Gastrocnemius medialis (tissue), 4 donors: ENCODE measurements at places on chromosomes 3 and 15. TPM values are rescaled to one million over a fixed set of nuclear protein-coding genes. Genes with fewer than 3 reads are reported as not detected.

GOLGA8T gene
- not detected for total RNA-seq

TMC3 gene
- total RNA-seq, result not detected

GAP43 gene
- total RNA-seq, result not detected

SLC51A gene
- total RNA-seq, result 1.4 TPM

ZIC1 gene
- total RNA-seq, result 5.2 TPM

DNA sequence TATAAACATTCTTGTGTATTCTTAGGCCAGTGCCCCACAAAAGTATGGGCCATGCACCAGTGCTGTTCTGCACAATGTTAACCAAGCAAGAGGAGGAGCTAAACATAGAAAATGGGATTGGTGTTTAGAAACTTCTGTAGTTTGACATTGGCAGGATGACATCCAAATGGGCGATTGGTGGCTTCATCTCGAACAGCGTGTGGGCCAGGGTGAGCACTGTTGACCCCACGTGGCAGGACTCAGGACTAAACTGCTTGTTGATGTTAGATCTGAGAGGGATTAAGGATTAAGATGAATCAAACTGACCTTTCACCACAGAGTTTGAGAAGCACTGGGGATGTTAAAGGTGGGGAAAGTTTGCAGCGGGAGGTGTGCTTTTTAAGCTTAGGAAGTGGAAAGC, 31.9 kb downstream of the ZNF710 start:
- no peak overlapping the region for H3K4me3 ChIP-seq
- no peak for DNase-seq
- no peaks in the 10 kb centered on the region for H3K27me3 ChIP-seq
- peaks cover 59% of the 10 kb centered on the region for H3K4me1 ChIP-seq

DNA sequence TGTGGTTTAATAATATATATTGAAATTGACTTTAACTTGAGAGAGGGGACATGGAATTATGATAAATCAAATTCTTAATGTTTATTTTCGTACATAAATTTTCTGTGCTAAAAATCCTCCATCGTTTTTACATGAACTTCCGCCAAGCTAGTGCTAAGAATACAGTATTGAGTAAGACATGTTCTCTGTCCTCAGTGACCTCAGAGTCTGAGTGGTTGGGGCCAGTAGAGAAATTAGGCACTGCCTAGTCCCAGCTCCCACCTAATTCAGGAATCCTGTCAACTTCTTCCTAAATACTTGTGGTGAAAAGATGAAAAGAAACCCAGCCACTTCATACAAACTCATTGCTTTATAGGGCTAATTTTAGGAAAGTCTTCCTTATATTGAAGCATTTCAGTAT, 110.3 kb downstream of the PPP2R3A start:
- no peaks in the 10 kb centered on the region for H3K36me3 ChIP-seq
- H3K27me3 ChIP-seq, result no peaks in the 10 kb centered on the region
- H3K4me3 ChIP-seq, result peak overlapping the region; percentile 10
- H3K27ac ChIP-seq, result peak overlapping the region; percentile 79
- DNase-seq, result peak; percentile 55
- H3K4me1 ChIP-seq, result peaks cover 19% of the 10 kb centered on the region

DNA sequence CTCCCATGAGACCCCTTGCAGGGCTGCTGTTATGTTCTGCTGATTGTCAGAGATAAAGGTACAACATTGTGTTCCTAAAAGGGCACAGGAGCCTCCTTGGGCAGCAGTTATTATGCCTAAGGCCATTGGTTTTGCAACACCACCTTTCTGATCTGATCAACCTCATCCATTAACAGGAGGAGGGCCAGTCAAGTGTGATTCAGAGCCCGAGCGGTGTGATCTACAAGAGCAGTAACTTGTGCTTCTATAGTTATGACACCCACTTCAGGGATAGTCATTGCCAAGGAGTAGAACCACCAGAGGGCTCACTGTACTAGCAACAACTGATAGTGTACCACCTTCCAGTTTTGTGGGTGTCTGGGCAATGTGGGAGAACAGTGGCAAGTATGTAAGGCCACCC, 1457.9 kb upstream of the CADM2 start:
- H3K27me3 ChIP-seq, result no peaks in the 10 kb centered on the region
- no peak overlapping the region for H3K27ac ChIP-seq
- no peaks in the 10 kb centered on the region for H3K36me3 ChIP-seq
- H3K4me3 ChIP-seq, result no peak overlapping the region
- no peak for DNase-seq

DNA sequence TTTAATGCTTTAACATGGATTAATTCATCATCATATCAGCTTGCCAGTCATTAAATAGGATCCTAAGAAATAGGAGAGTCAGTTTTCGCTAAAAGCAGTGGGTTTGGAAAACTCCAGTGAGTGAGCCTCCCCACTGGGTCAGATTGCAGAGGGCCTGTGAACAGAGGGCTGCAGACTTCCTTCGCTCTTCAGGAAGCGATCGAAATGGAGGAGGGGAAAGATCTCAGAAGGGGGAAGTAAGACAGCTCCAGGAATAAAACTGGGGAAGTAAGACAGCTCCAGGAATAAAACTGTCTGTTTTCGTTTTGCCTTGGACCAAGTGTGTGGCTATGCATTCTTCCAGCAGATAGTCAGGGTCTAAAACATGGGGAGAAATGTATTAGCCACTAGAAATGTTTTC, 124.8 kb upstream of the C15orf61 start:
- H3K27ac ChIP-seq, result no peak overlapping the region
- H3K4me1 ChIP-seq, result no peaks in the 10 kb centered on the region
- no peaks in the 10 kb centered on the region for H3K36me3 ChIP-seq
- no peak for DNase-seq
- no peak overlapping the region for H3K4me3 ChIP-seq

DNA sequence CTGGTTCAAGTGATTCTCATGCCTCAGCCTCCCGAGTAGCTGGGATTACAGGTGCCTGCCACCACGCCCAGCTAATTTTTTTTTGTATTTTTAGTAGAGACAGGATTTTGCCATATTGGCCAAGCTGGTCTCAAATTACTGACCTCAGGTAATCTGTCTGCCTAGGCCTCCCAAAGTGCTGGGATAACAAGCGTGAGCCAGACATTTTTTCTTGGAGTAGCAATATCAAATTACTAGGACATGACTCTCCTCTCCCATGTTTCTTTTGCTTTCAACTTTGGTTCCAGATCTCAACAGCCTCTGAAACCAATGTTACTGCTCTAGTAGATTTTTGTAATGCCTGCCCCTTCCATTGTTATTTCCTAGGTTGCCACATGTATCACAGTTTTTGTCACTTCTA, 462.0 kb downstream of the GBE1 start:
- no peaks in the 10 kb centered on the region for H3K36me3 ChIP-seq
- H3K4me1 ChIP-seq, result no peaks in the 10 kb centered on the region
- no peak overlapping the region for H3K4me3 ChIP-seq
- no peak for DNase-seq
- H3K27ac ChIP-seq, result no peak overlapping the region
- no peaks in the 10 kb centered on the region for H3K27me3 ChIP-seq

- H3K4me3 ChIP-seq, result no peak overlapping the region
- no peak overlapping the region for H3K27ac ChIP-seq
- no peaks in the 10 kb centered on the region for H3K27me3 ChIP-seq
- DNase-seq, result no peak
These were observed 136.4 kb upstream of the IQSEC1 start for GRCh38 chr3:13209634-13209997.

DNA sequence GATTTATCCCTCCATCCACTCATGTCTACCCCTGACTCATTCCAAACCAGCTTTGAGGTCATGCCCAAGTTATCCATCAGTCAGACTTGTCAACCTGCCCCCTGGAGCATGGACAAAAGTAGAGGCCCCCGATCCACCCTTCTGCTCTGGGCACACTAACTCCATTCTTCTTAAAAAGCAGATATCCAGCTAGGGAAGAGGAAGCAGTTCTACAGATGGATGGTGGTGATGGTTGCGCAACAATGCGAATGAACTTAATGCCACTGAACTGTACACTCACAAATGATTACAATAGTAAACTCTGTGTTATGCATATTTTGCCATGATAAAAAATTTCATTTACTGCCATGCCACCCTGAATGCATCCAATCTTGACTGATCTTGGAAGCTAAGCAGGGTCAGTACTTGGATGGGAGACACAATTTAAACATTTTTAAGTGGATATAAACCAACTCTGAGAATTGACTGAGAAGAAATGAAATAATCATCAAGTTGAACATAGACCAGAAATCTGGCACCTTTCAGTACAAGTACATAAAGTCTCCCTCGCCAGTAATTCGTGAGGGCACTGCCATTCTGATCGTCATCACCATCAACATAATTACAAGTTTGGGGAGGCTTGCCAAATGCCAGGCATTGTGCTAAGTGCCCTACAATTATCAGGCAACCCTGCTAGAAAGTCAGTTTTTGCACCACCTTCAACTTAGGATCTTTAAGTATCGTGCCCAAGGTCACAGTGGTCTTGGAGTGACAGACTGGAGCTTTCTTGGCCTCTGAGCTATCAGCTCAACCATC, 124.8 kb downstream of the ATP10A start:
- H3K36me3 ChIP-seq, result no peaks in the 10 kb centered on the region
- peak overlapping the region; percentile 61 for H3K27ac ChIP-seq
- H3K27me3 ChIP-seq, result no peaks in the 10 kb centered on the region
- peaks cover 13% of the 10 kb centered on the region for H3K4me1 ChIP-seq

DNA sequence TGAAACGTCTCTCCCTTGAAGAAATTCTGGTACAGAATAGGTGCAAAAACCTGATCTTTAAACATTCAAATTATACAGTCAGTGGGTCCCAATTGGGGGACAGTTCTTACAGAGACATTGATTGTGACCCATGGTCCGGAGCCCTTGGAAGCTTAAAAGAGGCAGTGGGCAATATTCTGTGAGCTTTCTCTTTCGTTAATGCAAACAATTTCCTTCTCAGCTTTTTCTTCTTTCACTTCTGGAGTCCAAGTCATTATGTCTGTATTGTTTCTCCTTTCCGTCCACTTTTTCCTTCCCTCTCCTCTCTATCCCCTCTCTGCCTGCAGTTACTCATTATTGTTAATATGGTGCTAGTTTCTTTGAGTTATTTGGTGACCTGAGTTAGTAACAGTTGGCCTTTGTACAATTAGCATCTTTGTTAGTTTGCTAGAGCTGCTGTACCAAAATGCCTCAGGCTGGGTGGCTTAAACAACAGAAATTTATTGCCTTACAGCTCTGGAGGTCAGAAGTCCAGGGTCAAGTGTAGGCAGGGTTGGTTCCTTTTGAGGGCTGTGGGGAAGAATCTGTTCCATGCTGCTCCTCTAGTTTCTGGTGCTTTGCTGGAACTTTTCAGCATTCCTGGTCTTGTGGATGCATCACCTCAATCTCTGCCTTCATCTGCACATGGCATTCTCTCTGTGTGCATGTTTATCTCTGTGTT, 102.6 kb downstream of the GMPS start:
- no peaks in the 10 kb centered on the region for H3K36me3 ChIP-seq
- H3K4me1 ChIP-seq, result no peaks in the 10 kb centered on the region
- H3K27me3 ChIP-seq, result no peaks in the 10 kb centered on the region
- H3K4me3 ChIP-seq, result no peak overlapping the region
- no peak for DNase-seq

- no peak for DNase-seq
- H3K27me3 ChIP-seq, result no peaks in the 10 kb centered on the region
- no peak overlapping the region for H3K27ac ChIP-seq
These were observed 5.5 kb downstream of the HHLA2 start for GRCh38 chr3:108301695-108302404.

- H3K27ac ChIP-seq, result no peak overlapping the region
- H3K27me3 ChIP-seq, result no peaks in the 10 kb centered on the region
- no peak for DNase-seq
- H3K36me3 ChIP-seq, result no peaks in the 10 kb centered on the region
These were observed 5.6 kb downstream of the TSEN2 start for GRCh38 chr3:12489832-12490231.

DNA sequence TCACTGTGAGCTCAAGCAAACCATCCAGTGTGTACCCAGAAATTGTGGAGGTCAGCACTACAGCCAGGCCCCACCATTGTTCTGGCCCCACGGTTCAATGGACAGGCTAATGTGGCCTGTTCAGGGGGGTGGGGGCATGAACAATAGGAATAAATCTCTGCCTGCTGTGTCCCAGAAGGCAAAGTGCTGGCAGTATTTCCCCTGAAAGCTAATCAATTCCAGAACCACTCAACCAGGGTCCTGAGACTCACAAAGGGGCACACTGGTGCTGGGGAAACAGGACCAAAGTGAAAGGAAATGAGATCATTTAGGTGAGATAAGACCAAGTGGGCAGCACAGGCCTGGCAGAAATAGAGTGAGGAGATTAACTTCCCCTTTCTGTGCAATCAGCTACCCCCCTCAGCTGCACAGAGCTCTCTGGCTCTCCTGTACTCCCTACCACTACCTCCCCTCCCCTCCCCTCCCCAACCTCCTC, 11.5 kb downstream of the CRYGS start:
- H3K27me3 ChIP-seq, result no peaks in the 10 kb centered on the region
- H3K36me3 ChIP-seq, result no peaks in the 10 kb centered on the region
- no peak overlapping the region for H3K27ac ChIP-seq
- no peak for DNase-seq

- no peak overlapping the region for H3K4me3 ChIP-seq
- no peaks in the 10 kb centered on the region for H3K36me3 ChIP-seq
- H3K27me3 ChIP-seq, result no peaks in the 10 kb centered on the region
- no peak overlapping the region for H3K27ac ChIP-seq
These were observed 225.5 kb upstream of the ST8SIA2 start for GRCh38 chr15:92168066-92168683.

GRCh38 chr3:42347928-42348327, 62.5 kb downstream of the LYZL4 start:
- no peaks in the 10 kb centered on the region for H3K27me3 ChIP-seq
- no peaks in the 10 kb centered on the region for H3K4me1 ChIP-seq
- H3K27ac ChIP-seq, result no peak overlapping the region
- no peaks in the 10 kb centered on the region for H3K36me3 ChIP-seq

DNA sequence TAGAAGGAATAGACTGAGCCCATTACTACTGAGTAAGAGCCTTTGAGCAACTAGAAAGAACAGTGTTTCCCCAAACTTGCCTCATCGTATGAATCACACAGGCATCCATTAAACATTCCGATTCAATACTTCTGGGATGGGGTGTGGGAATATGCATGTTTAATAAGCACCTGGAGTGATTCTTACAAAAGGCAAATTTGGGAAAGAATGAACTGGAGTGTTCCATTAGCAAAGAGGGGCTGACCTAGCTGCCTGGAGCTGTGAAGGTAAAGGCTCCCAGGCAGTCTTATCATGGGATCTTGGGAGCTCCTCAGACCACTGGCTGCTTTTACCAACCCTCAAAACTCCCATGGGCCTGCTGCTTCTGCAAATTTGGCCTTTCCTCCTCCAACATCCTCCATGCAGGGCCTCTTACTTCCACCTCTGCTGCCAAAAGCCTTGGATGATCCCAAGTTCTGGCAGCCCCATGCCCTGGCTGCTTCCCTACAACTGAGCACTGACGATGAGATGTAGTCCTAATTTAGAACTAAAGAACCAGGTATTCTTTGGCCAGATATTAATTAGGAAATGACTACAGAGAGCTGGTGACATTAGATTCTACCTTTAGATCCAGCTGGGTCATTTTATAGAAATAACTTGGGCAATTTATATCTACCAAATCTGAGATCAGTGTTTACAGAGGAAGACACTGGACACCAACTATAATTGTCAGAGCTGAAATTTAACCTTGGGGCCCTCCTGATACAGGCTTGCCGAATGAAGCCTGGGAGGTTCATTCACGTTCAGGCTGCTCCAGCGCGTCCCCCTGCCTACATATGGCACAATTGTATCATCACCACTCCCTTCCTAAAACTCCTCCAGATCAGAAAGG, 11.2 kb upstream of the HOMER2 start:
- H3K36me3 ChIP-seq, result no peaks in the 10 kb centered on the region
- DNase-seq, result peak; percentile 55
- H3K27ac ChIP-seq, result peak overlapping the region; percentile 89
- H3K4me3 ChIP-seq, result no peak overlapping the region
- H3K4me1 ChIP-seq, result peaks cover 28% of the 10 kb centered on the region
- H3K27me3 ChIP-seq, result no peaks in the 10 kb centered on the region
